H1 (cell line): ENCODE measurements at places on chromosomes 16 and 17. TPM values are rescaled to one million over a fixed set of nuclear protein-coding genes. Genes with fewer than 3 reads are reported as not detected.

GRCh38 chr16:17177959-17178905 lies 292.5 kb downstream of the XYLT1 start:
- no peaks in the 10 kb centered on the region for H3K4me1 ChIP-seq
- no peak overlapping the region for H3K4me3 ChIP-seq

CACNG1 gene
- not detected in 2 replicates for total RNA-seq

SMPD3 gene
- total RNA-seq = 1.1 and 1.3 TPM in 2 replicates

SLC35G6 gene
- not detected in 2 replicates for total RNA-seq

DNA sequence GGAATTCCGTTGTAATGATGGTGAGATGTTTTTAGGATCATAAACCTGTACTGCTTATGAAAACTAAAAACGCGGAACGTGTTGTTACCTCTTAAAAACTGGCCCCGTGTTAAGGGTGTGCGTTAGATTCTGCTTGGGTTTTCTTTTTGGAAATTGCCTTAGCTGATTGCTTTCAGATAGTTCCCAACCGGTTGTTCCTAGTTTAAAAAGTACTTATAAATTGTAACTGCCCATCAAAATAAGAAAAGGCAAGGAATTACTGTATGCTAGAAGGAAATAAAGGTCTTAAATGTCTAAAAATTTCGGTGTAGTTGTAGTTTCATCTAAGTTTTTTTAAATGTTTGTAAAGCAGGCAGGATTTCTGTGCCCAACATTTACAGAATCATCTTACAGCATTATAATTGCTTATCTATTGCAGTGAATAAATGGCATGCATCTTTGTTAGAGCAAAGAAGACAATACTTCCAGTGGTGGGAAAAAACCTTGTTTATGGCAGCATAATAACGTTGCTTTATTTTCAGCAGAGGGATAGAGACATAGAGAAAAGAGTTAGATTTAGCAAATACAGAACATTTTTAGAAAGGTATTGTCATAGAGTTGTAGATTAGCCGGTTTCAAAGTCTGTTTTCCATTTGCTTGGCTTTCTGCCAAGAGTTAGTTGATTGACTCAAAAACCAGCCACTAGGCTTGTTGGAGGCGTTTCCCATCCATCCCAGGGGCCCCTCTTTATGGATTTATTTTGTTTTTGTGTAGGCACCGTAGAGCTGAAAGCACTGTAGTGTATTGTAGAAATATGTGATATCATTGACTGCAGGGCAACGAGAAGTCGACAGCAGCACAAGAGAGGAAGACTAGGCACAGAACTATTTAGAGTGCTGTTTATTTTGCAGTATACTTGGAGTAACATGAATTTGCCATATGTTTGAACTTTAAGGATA lies 1.7 kb downstream of the PPM1D start:
- H3K4me3 ChIP-seq = peak overlapping the region; percentile 68
- DNase-seq = no peak
- no peaks in the 10 kb centered on the region for H3K36me3 ChIP-seq
- no peak overlapping the region for H3K27ac ChIP-seq
